ENCODE measurements at places on chromosomes 1 and 21. TPM values are rescaled to one million over a fixed set of nuclear protein-coding genes. Genes with fewer than 3 reads are reported as not detected.

AUNIP gene
- 3.9 TPM for total RNA-seq

TMPRSS3 gene
- total RNA-seq, result not detected

SFPQ gene
- total RNA-seq, result 332 TPM

REN gene
- total RNA-seq, result not detected

KRTAP24-1 gene
- not detected for total RNA-seq

PGLYRP4 gene
- not detected for total RNA-seq

RAB42 gene
- total RNA-seq, result 0.81 TPM

ZBTB8OS gene
- 30.7 TPM for total RNA-seq

CFAP107 gene
- total RNA-seq, result not detected

GBP7 gene
- total RNA-seq, result not detected

LIPI gene
- not detected for total RNA-seq

ERICH3 gene
- total RNA-seq, result not detected

GCLM gene
- total RNA-seq, result 17.2 TPM

OR2T6 gene
- total RNA-seq, result not detected

SLC30A10 gene
- total RNA-seq, result not detected

DEPDC1 gene
- 5.6 TPM for total RNA-seq

CD5L gene
- not detected for total RNA-seq

METTL13 gene
- 29.7 TPM for total RNA-seq

SDF4 gene
- 126 TPM for total RNA-seq

MPL gene
- not detected for total RNA-seq

MAP3K21 gene
- total RNA-seq, result 0.27 TPM

YBX1 gene
- total RNA-seq, result 801 TPM

OLIG2 gene
- total RNA-seq, result not detected

XCL2 gene
- total RNA-seq, result not detected

TPTE gene
- not detected for total RNA-seq

MEX3A gene
- 12.3 TPM for total RNA-seq

LDLRAD1 gene
- not detected for total RNA-seq

DENND2C gene
- total RNA-seq, result 0.47 TPM

OPTC gene
- not detected for total RNA-seq

GCSAML gene
- not detected for total RNA-seq

SYPL2 gene
- total RNA-seq, result not detected

CNST gene
- 10.6 TPM for total RNA-seq

MNDA gene
- not detected for total RNA-seq

EPHA10 gene
- total RNA-seq, result not detected

INAVA gene
- total RNA-seq, result under 0.01 TPM

WNT3A gene
- not detected for total RNA-seq

SPAG17 gene
- total RNA-seq, result not detected

EFNA1 gene
- total RNA-seq, result 82.9 TPM

FRRS1 gene
- total RNA-seq, result 2.1 TPM

CAMK2N1 gene
- 2.8 TPM for total RNA-seq

MAP1LC3C gene
- total RNA-seq, result not detected

MAP3K6 gene
- 11.2 TPM for total RNA-seq

DCST1 gene
- not detected for total RNA-seq

PCNX2 gene
- 14.6 TPM for total RNA-seq

LMX1A gene
- not detected for total RNA-seq

TTC22 gene
- not detected for total RNA-seq

CDK18 gene
- 0.94 TPM for total RNA-seq

EPHA8 gene
- not detected for total RNA-seq

CTBS gene
- 3.0 TPM for total RNA-seq

CENPF gene
- total RNA-seq, result 15.2 TPM

GBP6 gene
- not detected for total RNA-seq

COQ8A gene
- 8.5 TPM for total RNA-seq

SORT1 gene
- total RNA-seq, result 21.6 TPM

NR1I3 gene
- not detected for total RNA-seq

CELA2B gene
- not detected for total RNA-seq

SRSF4 gene
- 39.6 TPM for total RNA-seq

TMEM81 gene
- total RNA-seq, result 1.1 TPM
